Nucleus accumbens (tissue), 56 donors: ENCODE measurements at places on chromosomes 4 and X.

DNA sequence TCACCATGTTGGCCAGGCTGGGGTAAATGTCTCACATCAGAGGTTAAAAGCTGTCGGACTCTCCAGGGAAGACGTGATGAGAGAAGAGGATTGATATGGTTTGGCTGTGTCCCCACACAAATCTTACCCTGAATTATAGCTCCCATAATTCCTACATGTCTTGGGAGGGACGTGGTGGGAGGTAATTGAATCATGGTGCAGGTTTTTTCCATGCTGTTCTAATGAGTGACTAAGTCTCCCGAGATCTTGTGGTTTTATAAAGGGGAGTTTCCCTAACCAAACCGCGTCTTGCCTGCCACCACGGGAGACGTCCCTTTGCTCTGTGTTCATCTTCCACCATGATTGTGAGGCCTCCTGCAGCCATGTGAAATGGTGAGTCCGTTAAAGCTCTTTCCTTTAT lies 64.4 kb downstream of the ASMT start:
- no peak for DNase-seq

DNA sequence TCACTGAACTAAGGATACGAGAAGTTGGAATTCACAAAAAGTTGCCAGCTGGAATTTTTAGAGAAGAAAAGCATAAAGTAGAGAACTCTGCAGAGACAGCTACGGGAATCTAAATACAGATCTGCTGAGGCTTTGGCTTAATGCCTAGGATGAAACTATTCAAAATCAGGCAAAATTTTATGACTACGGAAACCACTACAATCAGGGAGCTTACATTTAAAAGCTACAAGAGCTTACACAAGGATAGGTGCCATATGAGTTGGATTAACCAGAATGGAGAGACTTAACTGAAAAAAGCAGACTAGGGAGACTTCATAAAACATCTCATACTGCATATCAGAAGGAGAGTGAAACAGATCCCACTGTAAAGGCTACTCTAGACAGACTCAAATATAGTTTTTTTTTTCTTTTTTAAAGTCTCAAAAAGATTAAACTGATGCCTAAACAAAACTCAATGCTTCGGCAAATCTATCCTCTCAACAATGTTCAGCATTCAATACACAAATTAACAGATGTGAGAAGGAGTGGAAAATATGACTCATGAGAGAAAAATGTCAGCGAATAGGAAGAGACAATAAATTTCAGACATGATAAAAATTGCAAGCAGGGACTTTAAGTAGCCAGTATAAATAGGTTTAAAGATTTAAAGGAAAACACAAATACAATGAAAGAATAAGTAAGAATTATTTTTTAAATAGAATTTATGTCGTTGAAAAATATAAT lies 586.1 kb downstream of the FSTL5 start:
- no peak for DNase-seq

DNA sequence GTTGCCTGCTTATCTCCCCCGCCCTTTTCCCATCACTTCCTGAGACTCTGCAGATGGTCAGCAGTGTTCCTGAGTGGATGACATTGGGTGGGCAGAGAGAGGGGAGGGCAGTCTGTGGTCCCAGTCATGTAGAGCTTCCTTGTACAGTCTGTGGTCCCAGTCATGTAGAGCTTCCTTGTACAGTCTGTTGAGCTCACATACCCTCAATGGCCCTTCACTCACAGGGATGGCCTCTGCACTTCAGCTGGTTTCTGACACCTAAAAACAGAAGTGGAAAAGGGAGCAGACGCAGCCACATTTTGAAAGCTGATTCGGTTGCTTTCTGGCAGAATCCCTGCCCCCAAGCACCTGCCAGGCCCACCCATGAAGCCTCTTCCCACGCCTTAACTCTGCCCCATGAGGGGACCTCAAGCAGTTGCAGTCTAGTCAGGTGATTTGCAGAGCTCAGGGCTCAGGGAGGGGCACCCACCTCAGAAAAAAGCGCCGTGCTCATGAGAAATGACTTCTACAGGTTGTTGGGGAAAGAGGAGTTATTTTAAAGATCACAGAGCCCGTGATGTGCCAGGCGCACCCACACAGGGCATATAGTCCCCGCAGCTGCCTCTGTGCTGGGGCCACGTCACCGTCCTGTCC lies 3.6 kb upstream of the TMEM271 start:
- peak; percentile 29 for DNase-seq

DNA sequence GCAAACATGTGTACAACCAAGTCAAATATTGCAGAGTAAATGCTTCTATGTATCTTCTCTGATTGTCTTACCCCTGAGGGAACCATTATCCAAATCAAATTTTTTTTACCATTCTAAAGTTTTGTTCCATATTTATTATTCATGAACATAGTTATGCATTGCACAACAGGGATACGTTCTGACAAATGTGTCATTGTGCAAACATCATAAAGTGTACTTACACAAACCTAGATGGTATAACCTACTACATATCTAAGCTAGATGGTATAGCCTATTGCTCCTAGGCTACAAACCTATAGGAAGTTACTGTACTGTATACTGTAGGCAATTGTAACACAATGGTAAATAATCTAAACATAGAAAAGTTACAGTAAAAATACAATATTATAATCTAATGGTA lies 23.4 kb downstream of the BEX3 start:
- DNase-seq = no peak

GRCh38 chrX:29461039-29461438 lies 754.3 kb upstream of the MAGEB2 start:
- DNase-seq = no peak

DNA sequence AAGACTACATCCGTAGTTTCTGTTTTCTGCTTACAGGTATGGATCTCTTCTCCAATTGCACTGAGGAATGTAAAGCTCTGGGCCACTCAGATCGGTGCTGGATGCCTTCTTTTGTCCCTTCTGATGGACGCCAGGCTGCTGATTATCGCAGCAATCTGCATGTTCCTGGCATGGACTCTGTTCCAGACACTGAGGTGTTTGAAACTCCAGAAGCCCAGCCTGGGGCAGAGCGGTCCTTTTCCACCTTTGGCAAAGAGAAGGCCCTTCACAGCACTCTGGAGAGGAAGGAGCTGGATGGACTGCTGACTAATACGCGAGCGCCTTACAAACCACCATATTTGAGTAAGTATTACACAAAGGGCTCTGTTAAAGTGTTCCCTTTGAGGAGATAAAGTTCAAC lies 13.8 kb downstream of the PCDH10 start:
- no peak for DNase-seq

DNA sequence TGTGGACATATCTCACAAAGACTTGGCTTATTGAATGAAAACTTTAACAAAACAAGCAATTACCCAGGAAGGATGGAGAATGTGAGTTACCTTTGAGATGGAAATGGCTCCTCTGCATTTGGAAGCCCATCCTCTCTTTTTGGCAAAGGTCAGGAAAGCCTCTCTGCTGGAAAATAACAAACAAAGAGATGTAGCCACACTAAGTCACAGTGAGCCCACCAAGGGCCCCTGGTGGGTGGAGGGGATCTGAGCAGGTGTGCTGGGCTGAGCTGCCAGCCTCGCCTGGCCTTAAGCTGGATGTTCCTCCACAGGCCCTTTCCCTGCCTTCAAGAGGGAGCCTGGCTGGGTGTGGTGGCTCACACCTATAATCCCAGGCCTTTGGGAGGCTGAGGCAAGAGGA lies 269.2 kb downstream of the HNRNPD start:
- no peak for DNase-seq

DNA sequence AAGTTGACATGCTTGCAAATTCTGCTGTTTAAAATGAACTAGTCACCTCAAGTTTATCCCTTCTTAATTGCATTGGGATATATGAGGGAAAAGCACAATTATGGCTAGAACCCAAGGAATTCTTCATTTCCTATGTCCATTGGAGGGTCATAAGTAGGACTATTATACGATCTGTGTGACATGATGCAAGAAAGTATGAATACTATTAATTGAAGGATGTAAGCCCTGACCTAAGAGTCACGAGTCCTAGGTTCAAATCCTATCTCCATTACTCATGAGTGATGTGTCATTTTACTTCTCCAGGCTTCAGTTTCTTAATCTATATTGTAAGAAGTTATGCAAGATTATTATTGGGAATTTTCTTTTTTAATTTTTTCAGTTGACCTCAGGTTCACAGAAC lies 542.9 kb upstream of the GRIA3 start:
- DNase-seq = no peak
